ENCODE measurements at places on chromosomes 7 and 10.

- DNase-seq: no peak
Measured at GRCh38 chr10:86700851-86701617, 32.7 kb downstream of the LDB3 start.

- DNase-seq: no peak
Measured at GRCh38 chr7:103010211-103010610, 64.4 kb downstream of the FBXL13 start.

- DNase-seq: no peak
Measured at GRCh38 chr7:132638000-132638399, 61.7 kb upstream of the PLXNA4 start.

DNA sequence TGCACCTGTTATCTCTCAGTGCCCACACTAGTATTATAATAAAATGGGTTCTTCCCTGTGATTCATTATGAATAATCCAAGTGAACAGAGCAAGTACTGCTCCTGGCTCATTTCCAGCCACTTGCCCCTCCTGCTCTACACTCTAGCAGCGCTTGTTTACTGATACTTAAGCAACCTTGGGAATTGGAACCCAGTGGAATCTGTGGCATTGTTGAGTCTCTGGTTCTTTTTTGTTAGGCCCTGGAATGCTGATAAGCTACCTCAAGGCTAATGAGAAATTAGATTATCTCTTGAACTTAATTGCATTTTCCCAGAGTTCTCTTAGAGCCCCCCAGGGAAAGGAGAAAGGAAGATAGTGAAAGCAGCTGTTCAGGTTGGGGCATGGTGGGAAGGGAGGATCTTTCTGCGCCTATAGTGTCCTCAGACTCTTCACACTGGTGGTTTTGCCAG is 34.0 kb downstream of the PRKAR2B start:
- DNase-seq: no peak

DNA sequence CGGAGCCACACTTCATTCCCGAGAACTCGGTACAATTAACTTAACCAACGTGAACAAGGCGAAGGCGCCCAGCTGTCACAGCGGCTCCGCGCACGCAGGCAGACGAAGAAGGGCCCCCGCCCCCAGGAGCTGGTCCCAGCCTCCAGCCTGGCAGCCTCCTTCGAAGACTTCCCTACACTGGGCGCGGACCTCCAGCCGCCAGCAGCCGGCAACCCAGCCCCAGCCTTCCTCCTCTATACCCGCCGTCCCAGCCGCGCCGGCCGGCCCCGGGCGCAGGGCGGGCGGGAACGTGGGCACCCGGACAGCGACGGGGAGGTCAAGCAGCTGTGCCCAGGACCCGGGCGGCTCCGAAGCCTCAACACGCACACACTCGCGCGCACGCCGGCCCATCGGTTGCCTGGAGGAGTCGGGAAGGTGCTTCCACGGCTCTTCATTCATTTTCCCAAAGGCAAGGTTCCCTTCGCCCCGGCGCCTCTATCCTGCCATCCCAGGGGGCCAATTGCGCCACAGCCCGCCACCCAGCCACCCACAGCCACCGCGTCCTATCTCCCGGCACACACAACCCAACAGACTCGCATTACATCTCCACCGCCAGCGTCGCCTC is 1.6 kb downstream of the CHST15 start:
- no peak for DNase-seq

DNA sequence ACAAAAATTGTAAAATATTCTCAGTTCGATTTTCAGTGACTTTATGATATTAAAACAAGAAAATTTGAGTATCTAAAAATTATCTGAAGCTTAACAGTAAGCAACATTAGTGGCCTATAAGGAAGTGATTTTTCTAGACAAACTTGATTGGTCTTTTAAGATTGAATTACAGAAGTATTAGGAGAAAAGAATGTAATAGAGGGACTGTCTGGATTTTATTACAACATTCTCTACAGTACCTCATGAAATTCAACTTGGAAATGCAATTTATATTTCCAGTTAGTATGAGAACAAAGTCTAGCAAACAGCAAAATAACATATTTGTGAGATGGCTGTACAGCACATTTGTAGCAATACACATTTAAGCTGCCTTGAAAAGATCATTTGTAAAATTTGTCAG is 18.8 kb downstream of the REEP3 start:
- DNase-seq: no peak

DNA sequence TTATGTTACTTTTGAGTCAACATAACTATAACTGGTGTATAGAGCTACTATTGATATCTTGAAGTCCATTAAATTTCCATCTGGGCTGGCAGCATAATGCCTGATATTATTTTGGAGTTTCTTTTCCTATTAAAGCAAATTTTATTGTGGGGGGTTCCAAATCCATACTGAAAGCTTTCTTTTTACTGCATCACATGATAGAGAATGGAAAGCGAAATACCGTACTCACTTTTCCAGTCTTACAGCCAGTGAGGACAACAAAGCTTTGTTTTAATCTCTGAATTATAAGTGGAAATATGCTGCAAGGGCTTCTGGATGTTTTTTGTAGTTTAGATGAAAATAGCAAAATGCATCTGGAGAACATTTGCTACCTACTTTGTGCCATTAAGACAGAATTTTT is 477.5 kb upstream of the SEMA3D start:
- DNase-seq: no peak

GRCh38 chr10:5157501-5157900 is 27.4 kb downstream of the AKR1C8 start:
- no peak for DNase-seq

- no peak for DNase-seq
Measured at GRCh38 chr7:7247658-7248057, 65.3 kb downstream of the C1GALT1 start.

DNA sequence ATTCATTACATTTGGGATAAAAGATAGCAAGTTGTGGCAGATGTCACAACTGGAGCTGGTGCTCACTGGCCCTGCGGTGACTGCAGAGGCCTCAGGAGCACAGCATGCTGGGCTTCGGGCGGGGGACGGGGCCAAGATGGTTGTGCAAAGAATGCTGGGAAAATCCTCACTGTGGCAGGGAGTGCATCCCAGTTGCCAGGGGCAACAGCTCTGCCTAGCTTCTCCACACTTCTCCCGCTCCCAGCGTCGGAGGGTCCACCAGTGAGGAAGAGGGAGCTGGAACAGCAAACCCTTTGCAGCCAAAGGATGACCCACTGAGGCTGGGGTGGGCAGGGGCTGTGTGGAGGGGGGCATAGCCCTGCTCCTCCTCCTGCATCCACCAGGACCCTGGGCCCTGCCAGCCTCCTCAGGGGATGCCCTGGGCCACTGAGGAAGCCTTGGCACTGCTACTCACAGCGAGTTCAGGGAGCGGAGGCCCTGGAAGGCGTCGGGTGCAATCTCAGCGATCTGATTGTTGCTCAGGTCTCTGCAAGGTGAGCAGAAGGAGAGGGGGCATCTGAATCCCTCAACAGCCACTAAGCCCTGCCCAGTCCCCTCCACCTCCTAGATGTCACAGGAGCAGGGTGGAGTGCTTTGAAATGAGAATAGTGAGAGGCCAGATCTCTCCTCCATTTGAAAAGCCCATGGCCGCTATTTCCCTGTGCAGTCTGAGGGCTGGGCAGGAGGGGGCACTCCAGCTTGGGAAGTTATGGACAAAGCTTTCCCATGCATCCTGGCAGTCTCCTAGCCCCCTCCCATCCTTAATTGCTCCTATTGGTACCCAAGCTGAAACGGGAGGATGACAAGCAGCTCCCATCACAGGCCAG is 126.5 kb downstream of the SLIT1 start:
- no peak for DNase-seq

DNA sequence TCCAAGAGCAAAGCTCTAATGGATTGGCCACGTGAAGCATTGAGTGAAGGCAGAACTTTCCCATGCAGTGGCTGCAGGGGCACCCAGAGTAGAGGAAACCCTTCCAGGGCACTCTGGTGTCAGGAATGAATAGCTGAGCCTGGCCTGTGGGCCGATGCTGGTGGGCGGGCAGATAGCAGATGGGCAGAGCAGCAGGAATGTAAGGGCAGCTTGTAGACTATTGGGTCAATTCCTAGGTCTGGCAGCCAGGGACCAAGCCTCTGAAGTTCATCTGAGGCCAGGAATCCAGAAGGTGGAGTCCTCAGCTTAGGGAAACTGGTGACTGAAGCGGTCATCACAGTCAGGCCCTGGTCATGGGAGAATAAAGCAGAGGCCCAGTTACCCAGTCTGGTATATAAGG is 115.4 kb downstream of the TMEM178B start:
- DNase-seq: no peak
